ENCODE measurements at places on chromosomes 7 and 10. TPM values are rescaled to one million over a fixed set of nuclear protein-coding genes. Genes with fewer than 3 reads are reported as not detected.

DNA sequence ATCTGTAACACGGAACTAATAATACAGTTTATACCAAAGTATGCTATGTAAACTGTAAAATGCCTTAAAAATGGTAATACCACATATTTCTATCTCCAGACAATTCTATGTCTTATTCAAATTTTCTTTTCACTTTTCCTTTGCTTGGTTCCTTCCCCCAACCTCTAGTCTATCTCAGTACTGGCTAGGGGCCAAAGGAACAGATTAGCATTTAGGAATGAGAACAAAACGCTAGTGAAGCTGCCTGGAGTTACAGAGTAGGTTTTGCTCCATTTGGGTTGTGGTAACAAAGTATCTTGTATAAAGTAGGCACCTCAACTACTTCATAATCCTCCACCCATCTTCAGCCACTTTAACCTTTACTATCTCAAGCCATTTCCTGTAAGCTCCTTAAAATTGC, 94.1 kb downstream of the HBP1 start:
- DNase-seq = no peak

The LAMB1 gene
- polyA plus RNA-seq = 136 TPM

GRCh38 chr10:77505431-77506334, 131.9 kb downstream of the KCNMA1 start:
- DNase-seq = peak; percentile 96

- no peak for DNase-seq
Measured at GRCh38 chr7:136066304-136067143, 89.4 kb upstream of the MTPN start.

DNA sequence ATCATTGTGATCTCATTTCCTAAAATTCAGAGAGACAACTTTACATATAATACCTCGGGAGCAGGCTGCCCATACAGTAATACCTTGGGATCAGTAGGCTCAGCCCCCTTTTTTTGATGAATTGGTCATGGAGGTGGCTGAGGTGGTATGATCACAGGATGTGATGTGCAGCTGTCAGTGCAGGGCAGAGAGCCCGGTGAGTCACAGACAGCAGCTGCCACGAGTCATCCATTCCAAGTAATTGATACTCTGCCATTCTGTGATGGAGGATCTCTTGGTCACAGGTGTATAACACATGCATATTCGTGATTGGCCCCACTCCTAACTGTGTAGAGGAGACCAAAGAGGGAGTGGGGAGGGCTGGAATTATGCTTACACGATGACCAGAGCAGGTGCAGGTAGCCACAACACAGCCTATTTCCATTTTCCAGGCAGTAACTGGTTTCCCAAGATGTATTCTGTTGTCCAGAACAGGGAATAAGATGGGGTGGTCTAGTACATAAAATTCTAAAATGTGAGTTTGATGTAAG, 14.1 kb downstream of the NRCAM start:
- no peak for DNase-seq

GRCh38 chr10:118926441-118926840, 103.1 kb upstream of the NANOS1 start:
- DNase-seq = no peak

The CABCOCO1 gene
- 1.6 TPM for polyA plus RNA-seq

The HOXA11 gene
- 0.03 TPM for polyA plus RNA-seq

GRCh38 chr7:45652630-45653029, 78.5 kb downstream of the ADCY1 start:
- DNase-seq = no peak

The SEMA3A gene
- 84.3 TPM for polyA plus RNA-seq

DNA sequence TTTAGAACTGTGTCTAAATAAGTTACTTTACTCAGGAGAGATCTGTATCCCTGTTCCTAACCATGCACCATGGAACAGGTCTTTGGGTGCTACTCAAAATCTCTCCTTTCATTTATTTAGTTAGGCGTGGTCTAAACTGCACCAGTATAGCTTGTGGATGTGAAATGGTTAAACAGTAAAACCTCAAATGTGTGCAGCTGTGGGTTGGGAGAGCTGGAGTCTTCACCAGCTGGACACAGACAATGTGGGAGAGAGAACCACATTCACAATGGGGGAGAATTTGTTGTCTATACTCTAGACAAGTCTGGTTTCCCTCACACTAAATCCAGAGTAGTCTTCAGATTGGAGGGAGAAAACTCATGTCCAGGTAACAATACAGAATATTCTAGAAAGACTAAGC, 31.2 kb upstream of the IKZF1 start:
- no peak for DNase-seq
